ENCODE measurements at places on chromosomes 1 and 21.

GRCh38 chr1:76494807-76495206, 372.5 kb upstream of the ST6GALNAC5 start:
- no peak for DNase-seq

- no peak for DNase-seq
Measured at GRCh38 chr1:180211156-180211859, 18.8 kb upstream of the LHX4 start.

DNA sequence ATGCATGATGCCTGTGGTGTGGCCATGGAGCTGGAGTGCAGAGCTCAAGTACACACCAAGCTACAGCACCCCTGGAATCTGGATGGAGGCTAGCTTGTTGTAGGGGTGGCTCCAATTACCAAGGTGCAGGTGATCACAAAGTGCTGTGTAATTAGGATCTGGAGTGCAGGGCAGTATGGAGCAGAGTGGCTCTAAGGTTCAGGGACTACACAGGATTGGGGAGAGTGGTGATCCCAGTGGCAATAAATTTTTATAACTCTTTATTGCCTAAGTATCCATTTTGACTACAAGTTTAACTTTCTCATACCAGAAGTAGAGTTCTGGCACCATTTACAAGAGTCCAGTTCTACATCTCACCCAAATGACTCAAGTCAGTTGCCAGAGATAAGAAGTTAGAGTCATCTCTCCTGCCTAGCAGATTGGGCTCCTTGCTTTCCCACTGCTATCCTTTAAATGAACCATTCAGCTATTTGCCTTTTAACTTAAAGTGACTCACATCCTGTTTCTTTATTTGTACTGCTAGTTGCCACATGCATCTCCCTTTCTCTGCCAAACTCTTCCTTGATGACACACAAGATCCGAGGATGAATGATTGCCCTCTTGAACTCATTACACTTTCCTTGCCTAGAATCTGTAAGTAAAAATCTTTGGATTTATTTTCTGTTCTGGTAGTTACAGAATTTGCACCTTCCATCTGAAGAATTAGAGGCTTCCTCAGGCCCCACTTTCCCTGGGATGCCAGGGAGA, 427.2 kb downstream of the KCNT2 start:
- peak; percentile 93 for DNase-seq

DNA sequence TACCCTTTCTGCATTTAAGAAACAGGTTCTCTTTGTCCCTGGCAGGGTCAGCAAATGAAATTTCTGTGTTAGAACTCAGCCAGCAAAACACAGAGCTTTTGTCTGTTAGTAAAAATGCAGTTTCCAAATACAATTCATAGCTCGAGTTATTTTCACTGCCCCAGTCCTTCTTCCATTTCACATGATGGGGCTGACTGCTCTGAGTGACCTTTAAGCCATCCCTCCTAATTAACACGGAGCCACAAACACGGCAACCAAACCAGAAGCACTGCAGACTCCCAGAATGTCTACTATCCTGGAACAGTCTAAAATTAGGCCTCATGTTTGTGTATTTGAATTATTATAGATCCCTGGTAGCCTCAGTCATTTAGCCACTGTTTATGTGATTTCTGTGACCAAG, 99.1 kb upstream of the RGS4 start:
- DNase-seq = no peak

DNA sequence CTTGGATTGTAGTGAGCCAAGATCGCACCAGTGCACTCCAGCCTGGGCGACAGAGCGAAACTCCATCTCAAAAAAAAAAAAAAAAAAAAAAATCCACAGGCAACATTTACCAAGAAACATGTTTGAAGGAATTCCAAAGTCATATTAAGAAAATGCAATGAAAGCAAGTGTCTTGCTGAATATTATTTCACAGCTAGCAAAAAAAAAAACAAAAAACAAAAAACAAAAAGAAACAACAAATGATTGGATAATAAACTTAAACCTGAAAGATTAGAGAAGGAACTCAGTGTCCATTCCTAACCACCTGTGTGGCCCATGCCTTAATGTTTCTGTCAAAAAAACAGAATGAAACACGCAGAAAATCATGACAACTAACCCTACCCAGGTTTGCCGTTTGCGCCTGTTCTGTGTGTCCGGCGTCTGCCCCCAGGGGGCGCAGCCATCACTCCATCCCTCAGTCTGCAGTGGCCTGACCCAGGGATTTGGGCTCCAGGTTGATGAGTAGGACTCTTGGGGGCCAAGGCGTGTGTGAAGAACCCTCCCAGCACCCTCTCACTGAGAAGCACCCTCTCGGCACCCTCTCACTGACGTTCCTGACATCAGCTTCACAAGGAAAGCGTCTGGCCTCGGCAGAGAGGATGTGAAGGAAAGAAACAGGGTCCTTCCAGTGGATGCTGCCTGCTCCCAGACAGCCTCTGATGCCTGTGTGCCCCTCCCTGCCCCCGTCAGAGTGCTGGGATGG, 19.2 kb upstream of the PTTG1IP start:
- DNase-seq = peak; percentile 52

DNA sequence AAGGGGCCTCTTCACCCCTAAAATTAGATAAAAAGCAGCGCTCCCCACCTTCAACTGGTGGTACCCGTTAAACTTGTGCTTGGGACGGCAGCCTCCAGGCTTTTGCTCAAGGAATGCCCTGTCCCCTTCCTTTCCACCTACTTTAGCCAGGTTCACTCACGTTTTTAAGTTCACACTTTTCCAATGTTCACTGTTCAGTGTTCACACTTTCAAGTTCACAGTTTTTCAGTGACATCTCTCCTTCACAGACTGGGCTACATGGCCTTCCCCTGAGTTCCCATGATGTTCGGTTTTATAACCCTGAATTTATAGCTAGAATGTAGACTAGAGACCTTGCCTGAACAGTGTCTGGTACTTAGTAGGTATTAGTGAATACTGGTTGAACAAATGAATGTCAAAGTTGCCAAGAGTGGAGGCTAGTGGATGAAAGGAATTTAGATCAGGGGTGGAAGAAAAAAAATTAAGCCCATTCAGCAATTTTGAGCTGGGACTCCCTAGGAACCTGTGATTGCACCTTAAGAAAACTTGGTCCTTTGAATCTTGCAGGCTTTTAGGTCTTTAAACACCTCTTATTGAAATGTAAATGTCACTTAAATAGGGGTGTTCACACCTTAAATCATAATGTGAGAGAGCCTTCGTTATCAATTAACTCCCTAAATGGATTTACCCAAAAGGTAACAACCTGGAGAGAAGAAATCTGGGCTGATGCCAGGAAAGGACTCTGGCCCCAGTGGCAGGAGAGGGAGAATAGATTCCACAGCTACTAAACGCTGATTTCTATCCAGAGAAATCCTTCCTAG, 12.3 kb downstream of the BTG2 start:
- DNase-seq = no peak

Data from MV-4-11 (cell line).